ENCODE measurements at places on chromosomes 3 and 15.

- DNase-seq, result no peak
Observed at GRCh38 chr3:107705046-107705445, 182.3 kb downstream of the BBX start.

- no peak for DNase-seq
Observed at GRCh38 chr3:36305929-36306520, 74.3 kb upstream of the STAC start.

DNA sequence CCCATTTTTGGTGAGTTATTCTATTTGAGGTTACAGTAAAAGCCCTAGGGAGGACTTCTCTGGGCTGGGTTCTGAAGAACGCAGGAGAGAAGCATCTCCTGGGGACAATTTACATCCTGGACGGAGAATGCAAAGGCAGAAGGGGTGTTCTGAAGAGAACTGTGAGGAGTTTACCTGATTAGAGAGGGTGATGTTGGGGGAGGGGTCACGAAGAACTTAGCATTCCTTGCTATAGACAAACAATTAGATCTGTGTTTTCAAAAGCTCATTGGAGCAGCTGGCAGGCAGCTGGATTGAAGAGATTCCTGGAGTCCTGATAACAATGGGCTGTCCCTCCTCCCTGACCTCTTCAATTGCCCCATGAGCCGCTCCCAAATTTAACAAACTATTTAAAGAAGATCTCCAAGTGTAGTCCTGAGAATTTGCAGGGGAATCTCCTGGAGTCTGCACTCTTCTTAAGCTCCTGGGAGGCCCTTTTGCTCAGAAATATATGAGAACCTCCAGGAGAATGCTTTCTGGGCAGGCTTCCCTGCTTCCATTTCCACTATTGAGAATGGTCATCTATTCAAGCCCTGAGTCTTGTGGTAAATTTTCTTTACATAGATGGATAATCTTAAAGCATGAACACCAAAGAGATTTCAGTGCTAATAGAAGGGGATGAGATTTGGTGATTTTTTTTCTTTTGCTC lies 55.3 kb downstream of the ARHGAP31 start:
- DNase-seq, result no peak

- no peak for DNase-seq
Observed at GRCh38 chr3:66149269-66149668, 71.5 kb upstream of the SLC25A26 start.

DNA sequence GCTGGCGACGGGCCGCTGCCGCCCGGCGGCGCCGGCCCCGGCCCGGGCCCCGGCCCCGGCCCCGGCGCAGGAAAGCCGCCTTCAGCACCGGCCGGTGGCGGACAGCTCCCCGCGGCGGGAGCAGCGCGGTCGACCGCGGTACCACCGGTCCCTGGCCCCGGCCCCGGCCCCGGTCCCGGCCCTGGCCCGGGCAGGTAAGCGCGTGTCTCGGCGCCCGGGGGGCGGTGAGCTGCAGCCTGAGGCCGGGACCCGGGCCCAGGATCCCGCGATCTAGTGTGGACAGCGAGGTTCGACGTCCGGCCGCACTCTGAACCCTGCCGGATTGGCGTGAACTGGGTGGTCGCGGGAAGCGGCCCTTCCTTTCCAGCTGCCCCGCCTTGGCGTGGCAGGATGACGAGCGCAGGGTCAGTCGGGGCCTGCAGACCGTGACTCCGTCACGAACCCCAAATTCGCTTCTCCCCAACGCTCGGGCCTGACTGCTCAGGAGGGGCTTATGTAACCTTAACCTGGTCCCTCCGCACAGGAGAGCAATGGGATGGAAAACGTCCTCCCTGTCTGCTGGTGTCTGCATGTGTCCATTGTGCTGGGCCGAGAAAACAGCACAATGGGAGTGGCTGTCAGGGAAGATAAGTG lies 472 bp downstream of the BSN start:
- peak; percentile 29 for DNase-seq

DNA sequence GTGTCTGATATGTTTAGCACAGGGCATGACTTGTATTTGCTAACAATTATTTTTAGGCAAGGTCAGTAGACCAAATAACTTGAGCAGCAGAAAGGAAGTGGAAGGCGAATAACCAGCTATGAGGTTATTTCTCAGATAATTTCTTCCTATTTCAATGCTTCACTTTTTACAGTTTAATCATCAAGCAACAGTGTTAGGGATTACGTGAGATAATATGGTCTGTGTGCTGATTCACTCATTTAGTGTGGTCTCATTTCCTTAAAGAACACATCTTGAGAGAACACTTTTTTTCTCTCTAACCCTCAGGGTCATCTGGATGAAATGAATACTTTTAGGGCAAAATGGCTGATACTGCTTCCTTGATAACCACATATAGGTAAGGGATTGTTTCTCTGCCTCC lies 126.0 kb upstream of the CCNL1 start:
- no peak for DNase-seq

- no peak for DNase-seq
Observed at GRCh38 chr3:44992555-44993470, 16.8 kb downstream of the EXOSC7 start.

DNA sequence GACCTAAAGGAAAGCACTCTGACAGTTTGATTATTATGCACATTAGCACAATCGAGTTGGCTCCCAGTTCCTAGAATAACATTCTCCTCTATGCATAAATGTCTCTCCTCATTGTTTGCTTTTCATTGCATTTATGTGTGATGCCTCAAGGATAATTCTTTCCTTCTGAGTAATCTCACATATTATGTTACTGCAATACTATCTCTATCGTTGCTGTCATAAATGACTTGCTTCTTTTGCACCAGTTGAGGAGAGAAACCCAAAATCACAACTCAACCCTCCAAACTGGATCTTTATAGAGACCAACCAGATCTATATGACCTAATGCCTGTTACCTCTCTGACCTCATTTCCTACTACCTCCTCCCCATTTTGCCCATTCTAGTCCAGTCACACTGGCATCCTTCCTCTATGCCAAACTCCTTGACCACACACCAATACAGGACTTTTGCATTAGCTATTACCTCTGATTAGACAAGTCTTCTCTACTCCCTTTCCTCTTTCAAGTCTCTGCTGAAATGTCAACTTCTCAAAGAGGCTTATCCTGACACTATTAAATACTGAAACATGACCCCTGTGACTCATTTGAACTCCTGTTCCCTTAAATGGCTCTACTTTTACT lies 1026.0 kb downstream of the TUSC7 start:
- DNase-seq, result no peak

- no peak for DNase-seq
Observed at GRCh38 chr15:62307551-62307950, 142.5 kb upstream of the C2CD4B start.

DNA sequence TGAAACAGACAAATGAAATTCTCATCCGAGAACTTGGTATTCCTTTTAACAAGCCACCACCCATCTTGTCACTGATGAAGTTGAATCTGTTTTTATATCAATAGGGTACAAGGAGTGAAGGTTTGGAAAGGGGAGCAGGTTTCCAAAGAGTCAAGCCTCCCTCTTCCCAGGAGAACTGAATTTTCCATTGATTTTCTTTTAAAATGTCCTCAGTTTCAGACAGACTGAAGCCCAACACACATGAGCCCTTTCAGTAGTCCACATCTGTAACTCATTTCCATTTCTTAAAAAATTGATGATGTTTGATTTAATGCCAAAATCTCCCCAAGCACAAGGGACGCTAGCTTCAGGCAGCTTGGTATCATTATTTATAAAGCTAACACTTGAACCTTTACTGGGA lies 187.7 kb downstream of the FOXB1 start:
- no peak for DNase-seq

- no peak for DNase-seq
Observed at GRCh38 chr3:196995027-196995426, 26.4 kb upstream of the PIGZ start.

DNA sequence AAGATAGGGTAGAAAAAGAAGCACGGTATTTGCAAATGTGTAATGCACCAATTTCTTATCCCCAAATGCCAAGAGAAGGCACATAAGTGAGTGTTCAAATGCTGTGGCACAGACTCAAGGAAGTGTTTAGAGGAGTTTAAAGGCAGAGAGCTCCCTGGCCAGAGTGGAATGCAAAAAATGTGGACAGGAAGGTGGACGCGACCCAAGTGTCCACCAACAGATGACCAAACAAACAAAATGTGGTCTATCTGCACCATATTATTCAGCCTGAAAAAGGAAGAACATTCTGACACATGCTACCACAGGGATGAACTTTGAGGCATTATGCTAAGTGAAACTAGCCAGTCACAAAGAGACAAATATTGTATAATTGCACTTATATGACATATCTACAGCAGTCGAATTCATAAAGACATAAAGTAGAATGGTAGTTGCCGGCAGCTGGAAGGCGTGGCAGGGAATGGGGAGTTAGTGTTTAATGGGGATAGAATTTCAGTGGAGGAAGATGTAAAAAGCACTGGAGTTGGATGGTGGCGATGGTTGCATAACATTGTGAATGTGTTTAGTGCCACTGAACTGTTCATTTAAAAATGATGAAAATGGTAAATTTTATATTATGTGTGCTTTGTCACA lies 126.6 kb downstream of the SRGAP3 start:
- DNase-seq, result no peak

DNA sequence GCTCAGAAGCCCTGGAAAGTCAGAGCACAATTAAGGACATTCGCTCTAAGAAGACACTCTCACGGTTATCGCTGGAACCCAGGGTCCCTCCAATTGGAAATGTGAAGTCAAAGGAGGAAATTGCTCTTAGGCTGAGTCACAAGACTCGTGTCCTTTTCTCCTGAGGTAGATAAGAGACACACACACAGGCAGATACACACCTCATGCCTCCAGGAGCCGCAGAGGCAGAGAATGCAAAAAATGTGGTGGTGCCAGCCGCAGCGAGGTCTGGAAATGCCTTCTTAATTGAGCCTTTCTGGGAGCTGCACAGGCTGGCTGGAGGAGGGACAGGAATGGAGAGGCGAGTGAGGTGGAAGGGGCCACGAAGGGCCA lies 189.3 kb downstream of the OPA1 start:
- no peak for DNase-seq

DNA sequence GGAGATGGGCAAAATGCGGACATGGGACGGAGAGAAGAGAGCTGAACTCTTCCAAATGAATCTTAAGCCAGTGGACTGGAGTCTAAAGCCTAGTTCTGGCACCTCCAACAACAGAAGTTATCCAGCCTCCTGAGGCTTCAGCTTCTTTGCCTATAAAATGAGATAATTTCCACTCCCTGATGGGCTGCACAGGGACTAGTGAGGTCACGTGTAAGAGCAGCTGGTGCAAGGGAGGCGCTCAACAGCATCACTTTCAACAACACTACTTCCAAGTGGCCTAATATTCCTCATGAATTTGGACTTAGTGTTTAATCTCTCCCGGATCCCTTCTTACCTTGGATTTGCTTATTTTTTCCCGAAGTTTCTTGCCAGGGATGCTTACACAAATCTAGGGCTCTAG lies 8.7 kb downstream of the CXCR6 start:
- DNase-seq, result no peak

DNA sequence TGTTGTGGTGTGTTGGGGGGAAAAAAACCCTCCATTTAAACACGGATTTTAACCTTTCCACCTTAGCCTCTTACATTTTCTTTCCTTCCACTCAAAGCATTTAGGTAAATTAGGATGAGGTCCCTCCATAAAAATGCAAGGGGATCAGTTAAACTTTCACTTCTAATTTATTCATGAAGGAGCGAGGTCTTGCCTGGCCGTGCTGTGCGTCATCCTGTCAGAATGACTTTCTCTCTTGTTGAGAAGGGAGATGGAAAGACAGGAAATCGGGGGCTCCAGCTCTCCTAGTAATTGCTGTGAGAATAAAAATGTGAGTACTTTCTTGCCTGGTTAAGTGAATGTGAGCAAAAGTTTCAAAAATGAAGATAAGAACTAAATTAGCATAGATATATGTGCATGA lies 962.3 kb upstream of the NR2F2 start:
- no peak for DNase-seq

DNA sequence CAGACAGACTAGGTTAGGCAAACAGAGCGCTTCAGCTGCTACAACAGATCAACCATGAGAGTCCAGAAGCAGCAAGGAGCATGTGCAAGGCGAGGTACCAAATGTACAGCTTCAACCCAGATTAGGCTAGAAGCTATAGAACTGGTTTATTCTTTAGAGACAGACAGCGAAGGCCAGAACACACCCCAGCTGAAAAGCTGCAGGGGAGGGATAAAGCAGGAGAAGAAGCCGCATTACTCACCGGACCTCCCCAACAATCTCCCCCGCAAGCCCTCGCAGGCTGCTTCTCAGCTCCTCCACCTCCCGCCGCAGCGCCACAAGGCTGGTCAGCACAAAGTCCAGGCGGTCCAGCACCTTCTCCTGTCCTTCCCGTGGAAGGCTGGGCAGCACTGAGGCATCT lies 3.3 kb downstream of the RMDN3 start:
- DNase-seq, result no peak

- DNase-seq, result no peak
Observed at GRCh38 chr15:69663982-69664381, 211.4 kb downstream of the RPLP1 start.

GRCh38 chr3:133868186-133868585 lies 27.5 kb downstream of the RAB6B start:
- no peak for DNase-seq

- no peak for DNase-seq
Observed at GRCh38 chr3:140719841-140720614, 42.2 kb downstream of the TRIM42 start.

DNA sequence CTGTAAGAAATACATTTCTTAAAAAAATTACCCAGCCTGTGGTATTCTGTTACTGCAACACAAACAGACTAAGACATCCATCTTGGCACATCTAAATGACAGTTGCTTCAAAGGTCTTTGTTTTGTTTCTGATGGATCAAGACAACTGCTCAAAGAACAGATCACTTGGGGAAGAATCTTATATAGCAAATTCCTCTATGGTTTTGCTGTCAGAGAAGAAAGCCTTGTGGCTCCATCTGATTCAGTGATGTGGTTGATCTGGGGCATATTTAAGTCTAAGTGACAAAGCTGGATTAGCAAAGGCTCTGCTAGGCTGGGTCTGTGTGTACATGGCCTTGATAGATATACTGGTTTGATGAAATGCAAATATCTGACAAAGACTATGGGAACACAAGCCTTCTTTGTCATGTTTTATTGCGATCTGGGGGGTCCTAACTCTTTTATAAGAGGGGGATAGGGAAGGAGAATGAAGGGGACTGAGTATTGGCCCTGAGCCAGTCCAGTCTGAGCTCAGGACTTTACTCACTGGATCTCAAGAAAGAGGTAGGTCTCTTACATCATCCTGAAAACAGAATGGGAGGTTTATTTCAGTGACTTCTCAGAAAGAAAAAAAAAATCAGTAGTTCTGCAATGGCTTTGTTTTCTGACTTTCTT lies 14.3 kb upstream of the LIMD1 start:
- no peak for DNase-seq

GRCh38 chr3:127628788-127629466 lies at the start of gene PODXL2:
Gene PODXL2, plus strand, starts transcription at chr3:127629185. Its CDS starts 35 bp downstream, at chr3:127629220.
- peak; percentile 28 for DNase-seq

Measured in GM18507 (cell line).